SJCRH30 (cell line): ENCODE measurements at places on chromosomes 16 and 17. TPM values are rescaled to one million over a fixed set of nuclear protein-coding genes. Genes with fewer than 3 reads are reported as not detected.

Gene ZG16
- not detected in 2 replicates for total RNA-seq

DNA sequence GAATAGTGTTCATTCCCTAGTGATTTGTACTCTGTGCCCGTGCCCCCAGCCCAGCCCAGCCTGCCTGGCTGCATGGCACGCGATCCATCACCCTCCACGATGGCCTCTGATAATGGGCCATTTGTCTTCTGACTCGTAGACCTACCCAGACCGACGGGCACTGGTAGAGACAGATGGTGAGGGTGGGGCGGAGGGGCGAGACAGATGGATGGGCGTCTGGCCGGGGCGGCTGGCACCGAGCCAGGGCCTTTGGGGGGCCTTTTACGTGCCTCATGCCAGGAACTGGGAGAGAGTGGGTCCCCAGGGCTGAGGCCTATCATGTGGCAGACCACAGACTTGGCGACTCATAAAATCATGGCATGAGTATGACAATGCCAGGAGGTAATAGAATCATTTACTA is 25.4 kb downstream of the CRHR1 start:
- DNase-seq: no peak

- no peak for DNase-seq
These were observed 4.2 kb upstream of the CDH1 start for GRCh38 chr16:68732741-68733399.

- DNase-seq: no peak
These were observed 183.5 kb upstream of the ANKFN1 start for GRCh38 chr17:55969562-55970324.

Gene GLIS2
- 1.6 and 1.9 TPM in 2 replicates for total RNA-seq

DNA sequence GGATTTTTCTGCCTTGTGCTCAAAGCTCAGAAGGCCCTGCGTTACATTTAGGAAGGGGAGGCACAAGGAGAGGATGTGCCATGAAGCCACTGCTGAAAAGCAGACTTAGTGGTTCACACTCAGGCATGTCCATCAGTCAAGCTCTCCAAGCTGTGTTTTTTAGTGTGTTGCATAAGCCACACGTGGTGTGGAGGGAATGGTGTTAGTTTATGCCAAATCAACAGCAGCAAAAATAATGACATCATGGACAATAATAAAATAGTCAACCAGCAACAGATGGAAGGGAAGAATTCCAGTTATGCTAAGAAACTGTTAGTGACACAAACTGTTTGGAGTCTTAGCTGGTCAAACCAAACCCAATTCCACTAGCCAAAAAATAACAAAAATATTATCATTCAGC is 438.3 kb downstream of the NPIPA7 start:
- no peak for DNase-seq

- no peak for DNase-seq
These were observed 1.1 kb upstream of the RAPGEFL1 start for GRCh38 chr17:40175928-40176753.

DNA sequence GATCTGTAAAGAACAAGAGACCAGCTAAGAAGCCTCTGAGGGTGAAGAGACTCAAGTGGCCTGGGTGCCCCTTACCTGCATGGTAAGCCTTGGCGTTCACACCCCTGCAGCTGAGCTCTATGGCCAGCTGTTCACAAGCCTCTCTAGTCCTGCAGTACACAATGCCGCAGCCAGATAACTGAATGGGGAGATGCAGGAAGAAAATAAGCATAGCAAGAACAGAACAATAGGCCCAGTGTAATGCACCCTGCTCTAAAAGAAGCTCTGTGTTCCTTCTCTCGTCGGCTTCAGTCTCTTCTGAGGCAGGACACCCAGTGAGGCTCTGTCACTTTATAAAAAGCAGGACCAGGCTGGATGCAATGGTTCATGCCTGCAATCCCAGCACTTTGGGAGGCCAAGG is 5.4 kb downstream of the RECQL5 start:
- no peak for DNase-seq

Gene SPNS2
- total RNA-seq: 0.08 TPM in 1 of 2 replicates, not detected in the other

- no peak for DNase-seq
These were observed 77.3 kb downstream of the PHKB start for GRCh38 chr16:47538472-47538871.

DNA sequence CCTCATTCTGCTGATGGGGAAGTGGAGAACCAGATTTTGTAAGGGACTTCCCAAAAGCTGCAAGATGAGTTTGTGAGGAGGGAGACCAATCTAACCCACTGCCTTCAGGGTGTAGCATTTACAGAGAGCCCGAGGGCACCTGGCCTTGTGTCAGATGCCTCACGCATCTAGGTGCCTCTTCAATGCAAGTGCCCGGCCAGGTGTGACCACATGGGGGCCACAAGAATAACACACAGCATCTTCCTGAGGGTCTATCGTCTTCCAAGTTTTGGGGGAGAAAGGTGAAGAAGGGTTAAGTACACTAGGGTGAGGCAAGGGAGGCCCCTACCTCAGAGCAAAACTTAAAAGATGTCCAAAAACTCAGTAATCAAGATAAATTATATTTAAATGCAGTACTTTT is 401.7 kb upstream of the CDH5 start:
- no peak for DNase-seq

Gene MYH11
- 0.03 and 0.08 TPM in 2 replicates for total RNA-seq

DNA sequence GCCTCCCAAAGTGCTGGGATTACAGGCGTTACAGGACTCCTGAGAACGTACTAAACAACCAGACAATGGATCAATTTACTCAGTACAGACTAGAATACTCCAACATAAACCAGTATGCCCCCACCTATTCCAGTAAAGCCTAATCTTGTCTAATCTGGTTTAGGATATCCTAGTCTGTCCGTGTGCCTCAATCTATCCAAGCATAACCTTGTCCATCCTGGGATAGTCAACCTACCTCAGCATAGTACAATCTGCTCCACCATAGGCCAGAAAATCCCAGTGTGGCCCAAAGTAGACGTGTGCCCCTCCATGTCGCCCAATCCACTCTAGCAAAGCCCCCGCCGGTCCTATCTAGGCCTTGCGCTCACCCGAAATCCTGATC is 625 bp downstream of the DVL2 start:
- no peak for DNase-seq

Gene IL32
- 158 and 177 TPM in 2 replicates for total RNA-seq

Gene MAF
- 3.0 and 3.2 TPM in 2 replicates for total RNA-seq

GRCh38 chr16:28562199-28562598 is 8.5 kb downstream of the SGF29 start:
- no peak for DNase-seq

Gene ZFHX3
- total RNA-seq: 4.4 and 5.1 TPM in 2 replicates

Gene CD300A
- total RNA-seq: not detected in 2 replicates

GRCh38 chr17:27671591-27671910 is 40.6 kb downstream of the LGALS9 start:
- no peak for DNase-seq

Gene MAFG
- 27.3 and 29.0 TPM in 2 replicates for total RNA-seq

GRCh38 chr17:77006971-77007649 is 133.7 kb upstream of the SEC14L1 start:
- DNase-seq: no peak

Gene SDR42E2
- not detected in 2 replicates for total RNA-seq
